Cardiac muscle cell (in vitro differentiated cells and primary cell): ENCODE measurements at places on chromosomes 4 and X. TPM values are rescaled to one million over a fixed set of nuclear protein-coding genes. Genes with fewer than 3 reads are reported as not detected.

Gene NSG1
- polyA plus RNA-seq = 6.1 and 18.4 TPM in 2 replicates

Gene ARMCX1
- 32.2 and 45.3 TPM in 2 replicates for polyA plus RNA-seq

Gene ZFP42
- polyA plus RNA-seq = 0.07 TPM in 1 of 2 replicates, not detected in the other

Gene GAB3
- polyA plus RNA-seq = 0.17 TPM in 1 of 2 replicates, not detected in the other
